ENCODE measurements at places on chromosomes 6 and 20. TPM values are rescaled to one million over a fixed set of nuclear protein-coding genes. Genes with fewer than 3 reads are reported as not detected.

VGLL2 gene
- 2.8 TPM for total RNA-seq

PGBD1 gene
- 12.5 TPM for total RNA-seq

NCOA7 gene
- total RNA-seq, result 44.5 TPM

PSORS1C2 gene
- total RNA-seq, result not detected

SUMO4 gene
- 16.1 TPM for total RNA-seq

LTA gene
- total RNA-seq, result not detected

PYGB gene
- 71.0 TPM for total RNA-seq

BMP7 gene
- 29.6 TPM for total RNA-seq

TMEM170B gene
- total RNA-seq, result 31.4 TPM

GATA5 gene
- total RNA-seq, result not detected

BPIFB4 gene
- total RNA-seq, result 0.22 TPM

FKBP1C gene
- not detected for total RNA-seq

KCNK15 gene
- 1.4 TPM for total RNA-seq

EMILIN3 gene
- 27.2 TPM for total RNA-seq

TRIM40 gene
- not detected for total RNA-seq

PSORS1C1 gene
- total RNA-seq, result 0.22 TPM

C20orf202 gene
- total RNA-seq, result 0.77 TPM

BPIFB1 gene
- total RNA-seq, result not detected

GGTLC1 gene
- not detected for total RNA-seq

SAMD3 gene
- 7.9 TPM for total RNA-seq

SLC22A7 gene
- not detected for total RNA-seq

CFAP206 gene
- total RNA-seq, result 3.4 TPM

POPDC3 gene
- 5.4 TPM for total RNA-seq

FRK gene
- total RNA-seq, result 2.3 TPM

GPX5 gene
- total RNA-seq, result not detected

DEFB124 gene
- not detected for total RNA-seq

ATP9A gene
- total RNA-seq, result 86.4 TPM

C6orf15 gene
- total RNA-seq, result not detected

SLC26A8 gene
- total RNA-seq, result 1.4 TPM

F13A1 gene
- total RNA-seq, result 45.1 TPM

TINAG gene
- not detected for total RNA-seq

SERINC3 gene
- total RNA-seq, result 51.0 TPM

MOCS1 gene
- 20.8 TPM for total RNA-seq

GTSF1L gene
- total RNA-seq, result not detected

CLPSL2 gene
- not detected for total RNA-seq

BNIP5 gene
- total RNA-seq, result 0.11 TPM

C6orf163 gene
- total RNA-seq, result 8.0 TPM

OSER1 gene
- total RNA-seq, result 46.2 TPM

SIRPB1 gene
- not detected for total RNA-seq

ZKSCAN3 gene
- 14.2 TPM for total RNA-seq

SLC22A3 gene
- total RNA-seq, result 6.1 TPM

CFB gene
- 14.6 TPM for total RNA-seq

MEP1A gene
- total RNA-seq, result not detected

PRICKLE4 gene
- total RNA-seq, result 4.1 TPM

COL12A1 gene
- total RNA-seq, result 482 TPM

MCCD1 gene
- total RNA-seq, result not detected

TFAP2B gene
- 17.0 TPM for total RNA-seq

MUC21 gene
- total RNA-seq, result 0.11 TPM

SRMS gene
- total RNA-seq, result not detected

RAET1L gene
- total RNA-seq, result not detected

OR12D3 gene
- not detected for total RNA-seq

BMP2 gene
- 15.4 TPM for total RNA-seq

FAM83C gene
- total RNA-seq, result 0.16 TPM

HSPA12B gene
- 17.8 TPM for total RNA-seq

KHDC1L gene
- 1.0 TPM for total RNA-seq

CTCFL gene
- total RNA-seq, result 0.27 TPM

GJA10 gene
- total RNA-seq, result 2.5 TPM
